ENCODE measurements at places on chromosomes 4 and X.

DNA sequence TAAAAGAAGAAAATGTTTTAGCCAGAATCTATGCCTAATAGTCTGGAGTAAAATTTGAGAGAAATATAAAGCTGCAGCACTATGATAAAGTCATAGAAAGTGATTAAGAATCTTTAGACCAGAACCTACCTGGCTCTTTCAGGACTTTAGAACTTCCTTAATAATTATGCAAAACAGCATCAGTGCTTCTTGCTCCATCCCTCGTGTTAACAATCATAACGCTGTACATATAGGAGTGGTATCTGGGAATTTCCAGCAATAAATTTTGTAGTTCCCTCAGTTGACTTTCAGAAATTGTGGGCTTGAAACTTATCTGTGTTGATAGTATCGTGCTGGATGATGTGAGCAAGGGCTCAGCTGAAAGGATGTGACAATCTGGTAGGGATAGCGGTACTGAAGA lies 102.1 kb upstream of the RASGEF1B start:
- no peak for DNase-seq

GRCh38 chr4:98232202-98232601 lies 29.0 kb upstream of the RAP1GDS1 start:
- no peak for DNase-seq

GRCh38 chr4:8920289-8920965 lies 48.8 kb upstream of the HMX1 start:
- peak; percentile 1 for DNase-seq

- DNase-seq, result peak; percentile 7
Observed at GRCh38 chrX:70134116-70134477, 850 bp downstream of the IGBP1 start.

DNA sequence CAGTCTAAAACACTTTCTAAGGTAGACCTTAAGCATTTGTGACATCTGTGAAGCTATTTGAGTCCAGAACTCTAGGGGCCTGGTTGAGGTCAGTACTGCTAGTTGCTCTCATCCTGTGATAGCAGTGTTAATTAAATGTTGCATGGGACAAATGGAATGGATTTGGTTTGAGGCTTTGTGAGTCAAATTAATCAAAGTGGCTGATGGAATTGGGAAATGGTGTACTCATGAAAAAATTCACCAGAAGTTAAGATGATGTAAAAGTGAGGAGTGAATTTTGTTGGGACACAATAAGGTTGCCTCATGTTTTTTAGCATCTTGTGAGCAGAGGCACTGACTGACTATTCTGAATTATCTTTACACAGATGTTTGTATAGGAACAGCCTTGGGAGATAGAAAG lies 99.2 kb upstream of the ARSJ start:
- no peak for DNase-seq

DNA sequence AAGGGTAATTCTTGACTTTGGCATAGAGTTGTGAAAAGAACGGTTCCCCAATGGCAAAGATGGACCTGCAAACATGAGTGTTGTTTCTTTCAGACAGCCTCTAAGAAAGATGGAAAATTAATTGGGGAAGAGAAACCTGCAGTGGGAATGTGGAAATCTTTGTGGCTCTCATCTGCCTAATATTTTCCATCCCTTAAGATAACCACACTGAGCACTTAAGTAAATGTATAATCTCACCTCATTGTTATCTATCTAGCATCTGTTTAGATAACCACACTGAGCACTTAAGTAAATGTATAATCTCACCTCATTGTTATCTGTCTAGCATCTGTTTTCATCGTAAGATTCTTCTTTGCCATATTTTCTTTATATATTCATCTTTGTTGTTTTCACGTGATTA lies 149.3 kb downstream of the NWD2 start:
- DNase-seq, result no peak

DNA sequence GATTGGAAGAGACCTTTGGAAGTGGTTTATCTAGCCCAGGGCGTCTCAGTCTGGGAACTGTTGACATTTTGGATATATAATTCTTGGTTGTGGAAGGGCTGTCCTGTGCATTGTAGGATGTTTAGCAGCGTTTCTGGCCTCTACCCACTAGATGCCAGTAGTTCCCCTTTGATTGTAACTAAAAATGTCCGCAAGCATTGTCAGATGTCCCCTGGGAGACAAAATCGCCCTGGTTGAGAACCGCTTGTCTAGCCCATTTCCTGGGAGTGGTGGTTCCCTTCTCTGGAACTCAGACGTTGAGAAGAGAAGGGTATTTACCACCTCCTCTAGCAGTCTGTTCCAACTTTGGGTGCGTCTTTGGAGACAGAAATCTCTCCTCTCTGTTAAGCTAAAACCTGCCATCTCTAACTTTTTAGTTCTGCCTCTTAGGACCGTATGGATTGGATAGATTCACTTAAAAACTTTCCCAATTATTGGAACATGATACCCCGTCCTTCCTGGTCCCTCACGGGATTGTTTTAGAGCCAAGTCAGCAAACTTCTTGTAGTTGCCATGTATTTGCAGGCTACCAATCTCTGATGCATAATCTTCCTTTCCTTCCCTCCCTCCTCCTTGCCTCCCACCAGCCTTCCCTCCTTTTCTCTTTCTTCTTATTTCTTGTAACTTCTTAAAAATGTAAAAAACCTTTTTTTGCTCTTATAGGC lies 13.9 kb downstream of the TMEM165 start:
- DNase-seq, result no peak

DNA sequence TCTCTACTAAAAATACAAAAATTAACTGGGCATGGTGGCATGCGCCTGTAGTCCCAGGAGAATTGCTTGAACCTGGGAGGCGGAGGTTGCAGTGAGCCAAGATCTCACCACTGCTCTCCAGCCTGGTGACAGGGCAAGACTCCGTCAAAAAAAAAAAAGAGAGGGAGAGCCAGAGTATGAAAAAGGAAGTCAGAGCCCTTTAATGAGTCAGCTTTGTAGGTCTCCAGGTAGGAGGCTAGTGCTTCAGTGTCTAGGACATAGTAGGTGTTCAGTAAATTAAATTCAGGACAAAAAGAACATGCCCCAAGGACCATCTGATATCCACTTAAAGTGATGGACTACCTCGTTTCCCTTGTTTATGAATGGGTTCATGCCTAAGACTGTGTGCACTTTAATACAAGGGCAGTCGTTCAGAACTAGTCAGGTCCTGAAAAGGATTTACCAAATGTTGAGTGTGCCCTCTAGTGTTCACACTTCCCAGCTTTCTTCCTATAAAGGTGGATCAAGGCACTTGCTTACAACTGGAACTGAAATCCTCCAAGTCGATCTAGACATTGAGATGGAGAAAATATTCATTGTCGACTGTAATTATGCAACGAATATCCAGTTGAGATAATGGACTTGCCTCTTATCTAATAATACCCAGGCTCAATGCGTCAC lies 29.0 kb downstream of the F9 start:
- DNase-seq, result peak; percentile 30

GRCh38 chrX:131060147-131060546 lies 2.0 kb downstream of the ARHGAP36 start:
- no peak for DNase-seq

- no peak for DNase-seq
Observed at GRCh38 chr4:24594887-24595286, 10.5 kb upstream of the DHX15 start.

DNA sequence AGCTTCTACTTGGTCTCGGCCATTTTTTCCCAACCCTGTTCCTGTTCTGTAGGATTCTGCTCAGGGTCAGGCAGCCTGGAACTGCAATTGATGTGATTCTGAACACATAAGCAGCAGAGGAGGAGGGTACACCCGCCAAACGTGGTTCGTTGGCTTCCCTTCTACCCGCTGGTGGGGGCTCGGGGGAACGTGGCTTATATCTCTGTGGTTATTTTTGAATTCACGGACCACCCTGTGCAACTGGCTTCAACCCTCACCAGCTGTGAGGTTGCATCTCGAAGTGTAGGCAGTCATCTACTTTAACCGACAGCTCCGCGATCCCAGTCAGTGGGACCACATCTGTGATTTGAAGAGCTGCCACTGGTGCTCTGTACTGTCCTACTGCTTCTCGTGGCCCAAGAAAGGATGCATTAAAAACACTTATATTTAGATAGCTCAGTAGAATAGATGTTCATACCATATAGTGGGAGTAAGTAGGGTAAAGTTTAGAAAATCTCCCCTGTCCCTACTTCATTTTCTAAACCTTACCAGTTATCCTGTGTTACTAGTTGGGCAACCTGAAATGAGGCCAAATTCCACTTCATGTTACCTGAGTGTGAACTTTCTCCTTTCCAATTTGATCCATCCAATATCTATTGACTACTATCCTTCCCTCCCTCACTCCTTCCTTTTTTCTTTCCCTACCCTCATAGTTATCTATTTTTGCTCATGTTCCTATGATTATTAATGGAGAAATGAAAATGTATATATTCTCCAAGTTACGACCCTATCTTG lies 80.4 kb upstream of the BCOR start:
- DNase-seq, result no peak

DNA sequence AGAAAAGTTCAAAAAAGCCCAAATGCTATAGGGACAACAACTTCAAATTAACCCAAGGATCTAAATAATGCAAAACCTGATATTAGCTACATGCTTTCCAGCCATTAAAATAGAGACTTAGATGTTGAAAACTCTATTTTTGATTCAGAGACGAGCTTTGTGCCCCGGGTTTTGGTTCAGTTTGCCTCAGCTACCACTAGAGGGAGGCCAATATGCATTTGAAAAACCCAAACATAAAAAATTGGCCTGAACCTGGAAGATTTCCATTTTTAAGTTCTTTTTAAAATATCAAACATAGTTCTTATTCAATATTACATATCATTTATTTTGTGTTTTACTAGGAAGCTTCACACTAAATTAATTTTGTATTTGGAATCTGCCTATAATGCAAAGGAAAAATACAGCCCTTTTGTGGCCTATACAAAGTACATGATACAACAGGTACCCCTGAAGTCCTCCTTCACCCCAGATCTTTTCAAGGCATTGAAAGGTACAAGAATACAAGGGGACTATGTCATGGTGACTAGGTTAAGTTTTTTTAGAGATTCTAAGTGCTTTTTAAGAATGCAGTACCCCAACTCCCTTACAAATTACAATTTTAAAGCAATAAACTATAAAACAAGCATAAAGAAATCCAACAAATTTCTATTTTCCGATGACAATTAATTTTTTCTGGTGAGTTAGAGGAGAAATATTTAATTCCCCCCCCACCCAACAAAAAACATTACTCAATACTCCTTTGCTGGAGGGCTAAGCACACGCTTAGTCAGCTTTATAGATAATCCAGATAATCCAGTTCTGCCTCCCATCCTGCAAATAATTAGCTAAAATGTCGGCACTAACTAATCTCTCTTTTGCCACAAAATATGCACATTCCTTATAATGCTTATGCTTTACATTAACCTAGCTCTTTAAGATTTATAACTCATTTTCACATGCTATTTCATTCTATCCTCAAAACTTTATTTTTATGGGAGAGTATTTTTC lies 97.7 kb upstream of the PTPN13 start:
- DNase-seq, result peak; percentile 53

DNA sequence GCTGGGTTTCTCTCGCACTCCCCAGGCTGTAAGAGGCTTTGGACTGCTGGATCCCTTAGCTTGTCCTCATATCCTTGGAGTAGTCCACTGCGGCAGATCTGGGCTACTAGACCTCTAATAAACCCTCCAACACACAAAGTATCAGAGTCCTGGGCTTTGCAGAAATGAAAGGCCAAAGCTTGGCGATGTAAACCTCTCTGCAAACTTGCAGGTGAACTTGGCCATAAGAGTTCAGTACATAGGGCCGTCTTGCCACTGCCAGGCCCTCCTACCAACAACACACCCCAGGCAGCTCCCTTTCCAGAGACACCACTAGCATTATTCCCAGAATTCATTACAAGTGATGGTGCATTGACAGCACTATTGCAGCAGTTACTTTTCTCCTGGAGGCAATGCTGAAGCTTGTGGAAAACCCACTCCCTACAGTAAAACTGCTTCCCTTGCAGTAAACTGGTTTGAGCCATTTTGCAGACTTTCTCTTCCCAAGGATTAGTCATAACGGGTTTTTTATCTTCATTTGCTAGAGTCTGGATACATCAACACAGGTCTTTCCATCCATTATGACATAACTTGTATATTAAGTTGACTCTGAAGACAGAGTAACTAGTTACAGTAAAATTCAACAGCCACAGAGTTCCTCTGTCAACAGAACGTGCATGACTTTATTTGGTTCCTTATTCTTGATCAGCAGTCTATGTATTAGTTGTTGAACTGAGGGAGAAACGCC lies 2.4 kb downstream of the ANKRD50 start:
- DNase-seq, result no peak

- no peak for DNase-seq
Observed at GRCh38 chr4:87498446-87498900, 30.7 kb downstream of the SPARCL1 start.

Data from iPS-NIHi11 (cell line).